ENCODE measurements at places on chromosomes 12 and 14.

DNA sequence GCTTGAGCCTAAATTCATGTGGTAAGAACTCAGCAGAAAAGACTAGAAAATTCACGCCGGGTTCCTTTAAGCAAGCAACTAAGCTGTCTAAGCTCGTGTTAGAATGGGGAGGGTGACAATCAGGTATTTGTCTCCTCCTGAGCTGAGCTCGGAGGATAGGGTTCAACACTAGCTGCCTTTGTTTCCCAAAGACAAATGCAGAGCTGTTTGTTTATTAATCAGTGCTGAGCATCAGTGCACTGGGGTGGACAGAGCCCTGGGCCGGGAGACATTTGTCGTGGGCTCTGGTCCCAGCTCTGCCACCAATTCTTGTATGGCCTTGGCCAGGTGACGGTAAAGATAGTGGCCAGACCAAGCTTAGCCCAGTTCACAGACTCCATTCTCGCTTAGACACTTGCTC, 43.7 kb downstream of the DEGS2 start:
- no peak for DNase-seq

- no peak for DNase-seq
Observed at GRCh38 chr12:22858849-22859570, 234.0 kb downstream of the ETNK1 start.

- no peak for DNase-seq
Observed at GRCh38 chr12:31860401-31860800, 98.8 kb upstream of the RESF1 start.

- no peak for DNase-seq
Observed at GRCh38 chr12:24997970-24998582, 49.2 kb upstream of the BCAT1 start.

GRCh38 chr12:15601210-15601800, 187.9 kb downstream of the EPS8 start:
- DNase-seq: no peak
